ENCODE measurements at places on chromosomes 7 and 10. TPM values are rescaled to one million over a fixed set of nuclear protein-coding genes. Genes with fewer than 3 reads are reported as not detected.

- no peak for DNase-seq
Observed at GRCh38 chr10:44581996-44582395, 197.1 kb upstream of the CXCL12 start.

DNA sequence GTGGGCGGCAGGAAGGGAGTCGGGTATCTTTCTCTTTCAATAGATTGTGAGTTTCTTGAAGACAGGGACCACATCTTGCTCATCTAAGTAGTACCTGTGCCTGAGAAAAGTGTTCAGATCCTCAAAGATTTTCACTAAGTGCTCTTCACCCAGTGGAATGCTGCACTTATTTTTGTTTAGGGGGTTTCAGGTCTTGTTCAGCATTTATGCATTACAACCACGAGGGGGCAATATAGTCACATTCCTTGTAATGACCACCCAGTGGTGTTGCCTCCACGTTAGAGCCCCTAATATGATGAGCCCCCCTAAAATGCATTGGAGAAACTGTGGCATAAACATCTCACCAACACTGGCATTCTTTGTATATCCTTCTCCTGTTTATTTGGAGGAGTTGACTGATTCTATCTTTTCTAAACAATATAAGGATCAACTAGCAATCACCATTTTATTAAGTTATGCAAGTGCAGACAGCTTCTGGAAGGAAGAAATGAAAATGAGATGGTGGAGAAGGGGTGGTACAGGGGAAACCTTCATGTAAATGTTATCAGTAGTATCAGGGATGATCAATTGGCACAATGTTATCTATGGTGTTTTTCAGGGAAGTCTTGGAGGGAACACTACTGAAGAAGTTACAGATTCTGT, 3.1 kb upstream of the PAPSS2 start:
- DNase-seq = no peak

DNA sequence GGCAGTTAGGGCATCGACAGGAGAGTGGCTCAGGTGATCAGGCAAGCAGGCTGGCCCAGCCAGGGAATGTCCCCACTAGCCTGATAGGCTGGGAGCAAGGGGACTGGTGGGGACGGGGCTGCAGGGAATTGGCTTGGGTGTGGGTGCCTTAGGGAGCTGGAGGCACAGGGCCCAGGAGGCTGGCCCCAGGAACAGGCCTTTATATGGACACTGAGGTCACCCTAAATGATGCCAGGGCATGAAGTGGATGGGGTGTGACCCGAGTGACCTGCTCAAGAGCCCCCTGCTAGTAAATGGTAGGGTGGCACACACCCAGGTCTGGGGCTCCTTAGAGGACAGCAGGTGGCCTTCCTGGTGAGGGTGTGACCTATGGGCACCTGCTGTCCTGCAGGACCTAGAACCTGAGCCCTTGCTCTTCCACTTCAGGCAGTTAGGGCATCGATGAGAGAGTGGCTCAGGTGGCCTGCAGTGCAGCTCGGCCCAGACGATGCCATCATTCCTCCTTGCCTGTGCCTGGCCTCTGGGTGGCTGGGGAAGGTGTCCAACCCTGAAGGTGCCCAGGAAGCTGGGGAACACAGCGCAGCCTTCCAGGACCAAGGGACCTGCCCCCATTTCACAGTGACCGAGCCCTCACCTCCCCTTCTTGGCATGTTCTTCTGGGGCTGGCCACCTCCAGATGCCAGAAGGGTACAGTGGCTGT, 51.7 kb upstream of the LEP start:
- DNase-seq = no peak

GRCh38 chr7:35988105-35988504, 164.9 kb upstream of the EEPD1 start:
- DNase-seq = no peak

DNA sequence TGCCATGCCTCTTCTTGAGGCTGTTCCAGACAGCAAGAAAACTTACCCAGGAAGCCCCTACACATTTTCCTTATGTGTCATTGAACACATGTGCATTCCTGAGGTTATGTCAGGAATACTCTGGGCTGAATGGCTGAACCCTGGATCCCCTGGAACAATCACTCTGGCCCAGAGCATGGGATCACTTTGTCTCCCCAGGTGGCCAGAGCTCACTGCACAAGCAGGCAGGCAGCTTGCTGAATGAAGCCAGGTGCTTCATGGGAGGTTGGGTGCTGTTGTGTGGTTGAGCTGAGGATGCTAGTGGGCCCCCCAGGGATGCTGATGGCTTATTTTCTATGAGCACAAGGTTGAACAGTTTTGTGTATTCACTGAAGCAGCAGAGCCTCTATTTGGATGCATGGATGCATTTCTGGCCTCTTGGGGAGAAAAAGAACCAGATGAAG, 54.7 kb upstream of the NPTX2 start:
- DNase-seq = no peak

DNA sequence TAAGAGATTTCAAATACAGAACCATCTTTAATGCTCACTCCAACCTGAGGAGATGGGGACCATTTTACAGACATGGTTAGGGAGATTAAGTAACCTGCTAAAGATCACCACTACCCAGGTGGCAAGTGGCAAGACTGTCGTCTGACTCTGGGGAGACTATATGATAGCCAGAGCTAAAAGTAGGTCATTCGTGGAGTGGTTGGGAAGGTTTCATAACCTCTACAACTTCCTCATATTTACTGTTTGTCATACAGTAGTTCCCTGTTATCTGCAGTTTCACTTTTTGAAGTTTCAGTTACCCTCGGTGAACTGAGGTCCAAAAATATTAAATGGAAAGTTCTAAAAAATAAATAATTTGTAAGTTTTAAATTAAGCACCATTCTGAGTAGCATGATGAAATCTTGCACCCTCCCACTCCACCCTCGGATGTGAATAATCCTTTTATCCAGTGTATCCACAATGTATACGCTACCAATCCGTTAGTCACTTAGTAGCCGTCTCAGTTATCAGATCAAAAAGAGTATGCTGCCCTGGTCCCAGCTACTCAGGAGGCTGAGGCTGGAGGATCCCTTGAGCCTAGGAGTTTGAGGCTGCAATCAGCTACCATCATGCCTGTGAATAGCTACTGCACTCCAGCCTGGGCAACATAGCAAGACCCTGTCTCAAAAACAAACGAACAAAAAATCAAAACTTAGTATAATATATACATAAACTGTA, 14.9 kb upstream of the LGI1 start:
- DNase-seq = no peak

- no peak for DNase-seq
Observed at GRCh38 chr10:110864662-110865140, 7.0 kb upstream of the PDCD4 start.

- DNase-seq = no peak
Observed at GRCh38 chr10:80253266-80253962, 36.0 kb downstream of the MAT1A start.

The TAC1 gene
- total RNA-seq = 1.8 TPM

The UBTD1 gene
- 20.9 TPM for total RNA-seq

The NPFFR1 gene
- total RNA-seq = 0.19 TPM

The AKR1C8 gene
- total RNA-seq = not detected

The HMX3 gene
- total RNA-seq = not detected

The RGS10 gene
- total RNA-seq = 18.4 TPM
